Fibroblast of lung (primary cell): ENCODE measurements at places on chromosomes 12 and 14. TPM values are rescaled to one million over a fixed set of nuclear protein-coding genes. Genes with fewer than 3 reads are reported as not detected.

Gene TSPAN9
- 26.7 and 35.2 TPM in 2 replicates for total RNA-seq

Gene C1RL
- 34.4 and 64.9 TPM in 2 replicates for total RNA-seq

Gene NTF3
- total RNA-seq = 1.5 and 5.9 TPM in 2 replicates

Gene PIWIL1
- not detected in 2 replicates for total RNA-seq

Gene TTC9
- 1.3 and 4.3 TPM in 2 replicates for total RNA-seq

Gene FAM222A
- under 0.01 TPM in 1 of 2 replicates, not detected in the other for total RNA-seq

Gene MYO1H
- 0.77 TPM in 1 of 2 replicates, not detected in the other for total RNA-seq

Gene AQP6
- total RNA-seq = under 0.01 and 0.17 TPM in 2 replicates

Gene CDH24
- 5.6 and 6.2 TPM in 2 replicates for total RNA-seq

Gene KRT81
- total RNA-seq = not detected in 2 replicates

Gene SERPINA10
- total RNA-seq = not detected in 2 replicates

Gene FSCB
- not detected in 2 replicates for total RNA-seq

Gene CRACR2A
- total RNA-seq = 3.3 and 5.8 TPM in 2 replicates

Gene GLIPR1L1
- under 0.01 TPM in 1 of 2 replicates, not detected in the other for total RNA-seq
